ENCODE measurements at places on chromosomes 7 and 10.

- no peak for DNase-seq
Measured at GRCh38 chr7:123662755-123663154, 7.1 kb downstream of the LMOD2 start.

DNA sequence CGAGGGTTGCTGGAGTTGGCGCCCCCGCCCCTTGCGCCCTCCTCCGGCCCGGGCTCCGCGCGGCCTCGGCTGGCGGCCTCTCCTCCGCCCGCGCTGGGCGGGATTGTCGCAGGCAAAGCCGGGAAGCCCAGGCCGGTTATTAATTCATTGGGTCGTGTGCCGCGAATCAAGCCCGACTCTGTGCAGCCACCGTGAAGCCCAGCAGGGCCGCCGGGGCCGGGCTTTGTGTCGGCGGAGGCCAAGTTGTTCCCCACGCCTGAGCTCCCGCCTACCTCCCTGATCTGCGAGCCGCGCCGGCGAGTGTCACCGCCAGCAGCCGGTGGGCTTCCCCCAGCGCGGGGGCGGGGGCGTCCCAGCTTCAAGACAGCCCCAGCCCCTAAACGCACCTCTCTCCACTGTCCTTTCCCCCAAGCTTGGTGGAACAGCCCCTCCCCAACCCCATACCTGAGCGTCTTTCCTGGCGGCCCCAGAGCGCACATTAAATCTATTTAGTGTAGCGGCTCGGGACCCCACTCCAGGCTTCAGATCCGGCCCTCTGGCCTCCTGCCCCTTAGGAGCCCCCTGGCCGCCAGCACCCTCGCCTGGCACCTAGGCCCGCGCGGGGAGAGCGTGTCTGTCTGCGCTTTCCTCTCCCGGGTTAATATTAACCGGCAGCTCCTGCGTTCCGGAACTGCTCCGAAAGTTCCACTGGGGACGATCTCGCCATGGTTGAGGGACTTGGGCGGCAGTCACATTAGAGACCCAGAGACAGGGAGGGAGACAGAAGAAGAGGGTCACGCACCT is 3.5 kb downstream of the SHH start:
- no peak for DNase-seq

GRCh38 chr7:133948588-133948987 is 178.6 kb upstream of the LRGUK start:
- no peak for DNase-seq

DNA sequence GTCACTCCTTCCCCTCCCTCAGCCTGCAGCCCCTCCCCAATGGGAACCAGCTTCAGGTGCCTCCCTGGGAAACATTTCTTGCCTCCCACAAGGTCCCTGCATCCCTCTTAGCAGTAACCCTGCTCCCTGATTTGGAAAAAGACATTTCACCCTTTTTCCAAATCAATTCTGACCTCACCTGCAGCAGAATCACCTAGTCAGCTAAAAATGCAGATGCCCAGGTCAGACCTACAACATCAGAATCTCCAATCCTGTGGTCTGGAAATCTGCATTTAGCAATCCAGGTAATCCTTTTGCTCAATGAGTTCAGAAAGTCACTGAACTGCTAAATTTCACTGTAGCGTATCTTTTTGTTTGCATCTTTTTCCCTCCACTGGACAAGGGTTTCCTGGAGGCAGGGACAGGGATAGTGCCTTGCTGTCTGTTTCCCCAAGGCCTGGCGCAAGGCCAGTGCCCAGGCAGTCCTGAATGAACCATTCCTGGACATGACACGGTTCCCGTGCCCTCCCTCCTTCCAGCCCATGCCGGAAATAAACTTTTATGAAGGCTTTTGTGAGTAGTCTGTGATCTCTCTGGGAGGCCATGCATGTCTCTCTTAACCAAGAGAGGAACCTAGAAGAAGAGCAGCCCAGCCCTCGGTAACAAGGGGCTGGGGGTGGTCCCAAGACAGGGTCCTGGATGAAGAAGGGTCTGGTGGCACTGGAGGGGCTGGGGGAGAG is 44.0 kb downstream of the COL13A1 start:
- peak; percentile 33 for DNase-seq

GRCh38 chr7:2530071-2530987 is 10.8 kb downstream of the LFNG start:
- DNase-seq: peak; percentile 35

Data from bronchial epithelial cell (primary cell).